ENCODE measurements at places on chromosomes 4 and X. TPM values are rescaled to one million over a fixed set of nuclear protein-coding genes. Genes with fewer than 3 reads are reported as not detected.

The USP27X gene
- total RNA-seq = 1.8 TPM

The SYN1 gene
- total RNA-seq = 0.18 TPM

The RAI2 gene
- total RNA-seq = 0.14 TPM

The ZBTB33 gene
- total RNA-seq = 6.8 TPM

The ATP1B4 gene
- total RNA-seq = not detected

The TRIM60 gene
- total RNA-seq = not detected

The MUC7 gene
- total RNA-seq = not detected

The SLC16A2 gene
- total RNA-seq = 7.4 TPM

The TEX13B gene
- not detected for total RNA-seq

The GLRA2 gene
- total RNA-seq = not detected

The ZNF711 gene
- 0.37 TPM for total RNA-seq

All from smooth muscle cell of bladder (primary cell).